SJCRH30 (cell line): ENCODE measurements at places on chromosomes 13 and 19. TPM values are rescaled to one million over a fixed set of nuclear protein-coding genes. Genes with fewer than 3 reads are reported as not detected.

DNA sequence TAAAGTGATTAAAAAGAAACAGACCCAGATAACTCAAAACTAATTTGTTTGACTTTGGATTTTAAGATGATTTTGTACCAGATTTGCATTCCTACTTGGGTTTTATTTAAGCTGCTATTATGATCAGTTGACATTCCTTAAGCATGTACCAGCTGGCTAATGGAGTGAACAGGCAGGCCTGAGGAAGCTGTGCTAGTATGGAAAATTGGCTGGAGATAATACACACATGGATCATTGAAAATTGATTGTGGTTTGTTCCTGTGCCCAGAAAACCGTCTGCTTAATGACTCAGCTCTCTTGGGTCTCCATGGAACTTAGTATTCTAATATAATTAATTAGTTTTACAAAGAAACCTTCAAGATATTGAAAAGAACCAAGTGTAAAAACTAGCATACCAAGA is 22.6 kb downstream of the POLR1D start:
- peak; percentile 20 for DNase-seq

DNA sequence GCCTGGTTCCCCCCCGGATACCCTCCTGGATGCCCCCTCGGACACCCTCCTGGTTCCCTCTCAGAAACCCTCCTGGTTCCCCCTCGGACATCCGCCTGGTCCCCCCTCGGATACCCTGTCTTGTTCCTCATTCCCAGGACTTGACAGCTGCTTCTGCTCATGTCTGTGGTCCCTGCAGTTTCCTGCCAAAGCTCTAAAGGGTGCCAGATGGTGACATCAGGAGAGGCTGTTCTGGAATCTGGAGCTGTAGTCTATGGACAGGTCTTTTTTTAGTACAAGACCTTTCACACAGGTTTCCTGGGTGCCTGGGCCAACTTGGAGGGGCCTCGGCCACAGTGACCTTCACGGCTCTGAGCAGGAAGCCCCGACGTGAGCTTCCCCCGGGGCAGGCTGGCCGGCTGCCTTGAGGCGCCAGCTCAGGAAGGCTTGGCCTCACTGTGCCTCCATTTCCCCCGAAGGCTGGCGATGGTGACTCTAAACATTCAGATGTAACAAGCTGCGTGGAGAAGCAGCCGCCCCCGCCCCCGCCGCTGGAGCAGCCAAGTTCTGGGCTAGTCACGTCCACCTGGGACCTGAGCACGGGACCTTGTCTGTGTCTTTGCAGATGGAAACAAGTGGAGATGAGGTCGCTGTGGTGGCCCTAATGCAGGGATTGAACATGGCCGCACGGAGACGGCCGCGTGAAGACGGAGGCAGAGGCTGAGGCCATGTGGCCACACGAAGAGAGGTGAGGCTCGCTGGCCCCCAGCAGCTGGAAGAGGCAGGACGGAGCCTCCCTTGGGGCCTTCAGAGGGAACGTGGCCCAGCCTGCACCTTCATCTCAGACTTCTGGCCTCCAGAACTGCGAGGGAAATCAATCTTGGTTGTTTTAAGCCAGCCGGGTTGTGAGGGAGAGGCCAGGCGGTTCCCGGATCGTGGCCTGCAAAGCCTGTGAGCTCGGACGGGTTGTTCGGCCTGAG is 12.7 kb downstream of the SGTA start:
- DNase-seq, result no peak

GRCh38 chr13:105918842-105919741 is 616.4 kb downstream of the EFNB2 start:
- DNase-seq, result peak; percentile 69

DNA sequence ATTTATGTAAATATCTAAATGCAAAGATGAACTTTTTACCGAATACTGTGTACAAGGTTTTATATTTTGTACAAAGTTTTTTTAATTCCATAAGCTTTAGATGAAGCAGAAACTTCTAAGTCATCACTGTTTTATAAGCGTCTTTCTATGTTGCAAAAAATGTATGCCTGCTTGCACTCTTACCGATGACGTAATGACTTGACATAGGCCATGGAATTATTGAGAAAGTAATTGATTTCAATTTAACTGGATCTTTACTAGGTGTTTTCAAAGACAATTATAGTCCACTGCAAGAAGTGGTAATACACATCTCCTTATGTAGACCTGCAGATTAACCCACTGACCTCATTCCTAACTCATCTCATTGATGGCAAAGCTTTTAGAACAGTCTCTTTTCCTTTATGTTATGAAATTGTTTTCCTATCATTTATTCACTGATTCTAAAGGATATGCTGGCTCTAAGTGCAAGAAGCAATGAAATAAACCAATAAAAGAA is 10.4 kb downstream of the DACH1 start:
- DNase-seq, result no peak

DNA sequence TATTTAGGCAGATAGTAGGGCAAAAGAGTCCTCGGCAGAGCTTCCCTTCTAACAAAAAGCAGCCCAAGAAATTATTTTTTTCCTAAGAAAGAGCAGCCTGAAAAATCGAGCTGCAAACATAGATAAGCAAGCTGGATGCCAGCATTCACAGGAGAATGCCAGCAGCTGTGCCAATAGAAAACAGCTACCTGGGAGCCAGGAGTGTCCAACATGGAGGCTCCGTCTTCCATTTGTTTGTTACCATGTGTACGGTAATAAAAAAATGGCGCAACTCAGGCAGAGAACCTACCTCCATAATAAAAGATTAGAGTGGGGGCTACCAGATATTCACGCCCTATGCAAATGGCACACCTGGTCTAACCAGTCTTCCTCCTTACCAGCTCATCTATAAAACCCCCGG is 77.6 kb upstream of the IPO5 start:
- no peak for DNase-seq

The CCDC8 gene
- total RNA-seq, result 39.7 and 41.8 TPM in 2 replicates
